ENCODE measurements at places on chromosomes 11 and 22.

DNA sequence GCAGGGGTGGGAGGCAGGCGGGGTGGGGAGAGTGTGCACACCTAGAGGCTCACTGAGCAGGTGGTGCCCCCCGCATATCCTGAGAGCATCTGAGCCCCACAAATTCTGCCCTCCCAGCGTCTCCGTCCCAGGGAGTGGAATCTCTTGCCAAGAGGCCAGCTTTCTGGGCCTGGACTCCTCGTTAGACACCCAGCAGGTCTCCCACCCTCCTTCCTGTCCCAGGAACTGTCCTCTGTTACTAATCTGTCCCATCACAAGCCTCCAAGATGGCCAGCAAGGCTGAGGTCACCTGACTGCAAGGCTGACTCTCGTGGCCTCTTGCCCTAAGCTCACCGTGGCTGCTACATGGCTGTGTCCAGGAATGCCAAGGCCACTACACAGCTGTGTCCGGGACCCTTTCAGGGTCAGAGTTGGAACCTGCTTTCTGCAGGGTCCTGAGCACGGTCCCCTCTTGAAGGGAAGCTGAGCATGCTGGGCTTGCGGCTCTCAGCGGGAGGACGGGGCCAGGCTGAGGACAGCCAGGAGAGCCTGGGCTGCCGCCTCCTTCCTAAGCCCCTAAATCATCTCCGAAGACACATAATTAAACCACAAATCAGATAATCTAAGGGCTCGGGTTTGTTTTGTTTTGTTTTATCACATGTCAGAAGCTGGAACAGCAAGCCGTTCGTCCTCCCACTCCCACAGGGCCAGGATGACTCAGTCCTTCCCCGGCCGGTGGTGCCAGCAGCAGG lies 1327.3 kb downstream of the TBC1D22A start:
- DNase-seq, result no peak

DNA sequence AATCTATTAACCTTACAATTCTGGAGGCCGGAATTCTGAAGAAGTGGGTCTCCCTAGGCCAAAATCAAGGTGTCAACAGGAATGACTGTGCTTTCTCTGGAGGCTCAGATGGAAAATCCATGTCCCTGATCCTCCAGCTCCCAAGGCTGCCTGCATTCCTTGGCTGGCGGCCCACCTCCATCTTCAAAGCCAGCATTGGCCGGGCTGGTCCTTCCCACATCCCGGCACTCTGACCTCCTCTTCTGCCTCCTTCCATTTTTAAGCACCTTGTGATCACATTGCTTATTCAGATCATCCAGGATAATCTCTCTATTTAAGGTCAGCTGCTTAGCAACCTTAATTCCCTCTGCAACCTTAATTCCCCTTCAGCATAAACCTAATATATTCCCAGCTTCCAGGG lies 22.7 kb upstream of the CTSD start:
- no peak for DNase-seq

DNA sequence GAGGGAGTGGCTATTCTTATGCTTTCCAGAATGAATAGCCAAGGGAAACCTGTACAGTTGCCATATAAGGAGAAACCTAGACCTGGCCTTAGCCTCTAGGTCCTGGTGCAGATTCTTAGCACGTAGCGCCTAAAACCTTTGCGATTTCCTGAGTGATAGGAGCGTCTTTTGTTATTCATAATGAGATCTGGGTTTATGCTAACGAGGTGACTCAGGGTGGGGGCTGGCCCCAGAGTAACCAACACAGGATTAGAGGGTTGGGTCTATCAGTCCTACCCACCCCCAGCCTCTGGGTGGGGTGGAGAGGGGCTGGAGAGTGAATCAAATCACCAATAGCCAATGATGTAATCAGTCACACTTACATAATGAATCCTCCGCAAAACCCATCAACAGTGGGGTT lies 73.4 kb upstream of the PARVG start:
- DNase-seq, result no peak

DNA sequence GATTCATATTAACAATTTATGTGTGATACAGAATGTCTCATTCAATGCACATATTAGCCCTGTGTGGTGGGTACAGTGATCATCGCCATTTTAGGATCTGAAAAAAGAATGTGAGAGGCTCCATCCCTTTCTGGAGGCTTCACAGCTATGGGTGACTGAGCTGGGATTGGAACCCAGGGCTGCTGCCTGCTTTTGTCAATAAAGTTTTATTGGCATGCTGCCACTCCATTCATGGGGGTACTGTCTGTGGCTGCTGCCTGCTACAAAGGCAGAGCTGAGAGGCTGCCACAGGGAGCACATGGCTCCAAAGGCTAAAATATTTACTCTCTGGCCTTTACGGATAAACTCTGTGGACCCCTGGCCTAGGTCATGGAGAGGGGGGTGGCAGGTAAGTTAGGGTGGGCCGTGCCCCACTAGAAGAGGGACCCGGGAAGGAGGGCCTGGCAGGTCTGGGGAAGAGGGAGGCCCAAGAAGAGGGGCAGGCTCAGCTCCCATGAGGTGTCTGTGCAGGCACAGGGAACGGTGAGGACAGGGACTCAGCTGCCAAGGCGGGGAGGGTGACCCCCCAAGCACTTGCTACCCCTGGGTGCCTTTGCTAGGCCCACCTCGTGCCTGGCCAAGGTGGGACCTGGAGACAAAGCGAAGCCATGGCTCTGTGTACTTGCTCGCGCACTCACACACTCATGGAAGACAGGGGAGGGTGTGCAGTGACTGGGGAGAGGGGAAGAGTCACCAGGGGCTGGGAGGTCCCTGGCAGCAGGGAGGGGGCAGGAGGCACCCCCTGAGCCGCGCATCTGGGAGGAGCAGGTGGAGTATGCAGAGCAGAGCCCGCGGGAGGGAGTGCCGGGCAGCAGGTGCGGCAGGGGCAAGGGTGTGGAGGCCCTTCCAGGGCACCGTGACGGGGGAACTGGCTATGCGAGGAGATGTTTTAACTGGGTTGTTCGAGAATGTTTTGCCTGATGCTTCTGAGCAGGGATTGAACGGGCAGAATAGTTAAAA lies 335.3 kb downstream of the CTTN start:
- DNase-seq, result no peak

DNA sequence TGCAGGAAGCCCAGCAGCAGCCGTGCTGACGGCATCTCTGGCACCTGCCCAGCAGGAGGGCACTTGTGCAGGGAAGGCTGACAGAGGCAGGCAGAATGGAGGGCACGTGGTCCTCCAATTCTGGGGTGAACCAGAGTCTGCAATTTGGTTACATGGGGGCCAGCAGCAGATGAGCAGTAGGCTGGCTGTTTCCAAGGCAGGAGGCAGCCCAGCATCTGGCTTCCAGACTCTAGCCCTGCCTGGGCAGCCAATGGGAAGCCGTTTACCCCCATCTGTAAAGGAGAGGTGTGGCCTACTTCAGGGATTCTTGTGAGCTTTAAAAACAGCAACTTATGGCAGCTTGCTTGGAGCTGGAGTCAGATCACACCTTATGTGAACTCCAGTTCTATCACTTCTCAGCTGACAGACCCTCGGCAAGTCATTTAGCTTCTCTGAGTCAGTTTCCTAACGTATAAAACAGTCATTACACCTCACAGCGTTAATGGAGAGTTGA lies 27.9 kb upstream of the RASL10A start:
- no peak for DNase-seq

GRCh38 chr22:25403284-25403810 lies 161.1 kb upstream of the GRK3 start:
- no peak for DNase-seq

GRCh38 chr11:85045716-85046115 lies 581.4 kb downstream of the DLG2 start:
- no peak for DNase-seq

DNA sequence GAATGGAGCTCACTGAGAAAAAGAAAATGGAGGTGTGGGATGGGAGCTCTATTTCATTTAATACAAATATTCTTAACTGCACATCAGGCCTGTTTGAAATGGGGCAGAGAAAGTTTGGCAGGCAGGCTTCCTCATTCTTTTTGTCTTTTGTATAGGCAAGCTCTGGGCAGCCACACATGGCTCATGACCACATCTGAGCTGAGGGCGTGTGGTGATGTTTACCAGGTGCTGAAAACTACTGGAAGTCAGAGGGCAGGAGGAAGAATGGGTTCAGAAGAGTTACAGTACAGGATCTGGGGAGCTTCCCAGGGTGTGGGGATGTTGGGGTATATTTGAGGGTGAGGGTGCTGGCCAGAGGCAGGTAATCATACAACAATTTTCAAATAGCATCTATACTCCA lies 66.3 kb upstream of the NAV2 start:
- DNase-seq, result no peak

- no peak for DNase-seq
These were observed 38.5 kb upstream of the APLNR start for GRCh38 chr11:57275582-57275981.

DNA sequence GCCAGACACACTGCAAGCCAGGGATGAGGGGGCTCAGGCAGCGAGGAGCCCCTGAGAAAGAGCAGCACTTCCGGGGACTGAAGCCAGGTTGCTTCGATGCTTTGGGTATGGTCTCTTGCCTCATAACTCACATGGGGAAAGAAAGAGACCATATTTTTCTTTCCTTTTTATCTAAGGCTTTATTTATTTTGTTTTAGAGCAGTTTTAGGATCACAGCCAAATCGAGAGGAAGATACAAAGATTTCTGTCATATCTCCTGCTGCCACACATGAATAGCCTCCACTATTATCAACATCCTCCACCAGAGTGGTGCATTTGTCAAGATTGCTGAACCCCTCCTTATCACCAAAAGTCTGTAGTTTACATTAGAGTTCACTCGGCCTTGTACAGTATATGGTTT lies 24.3 kb upstream of the ADSL start:
- no peak for DNase-seq

DNA sequence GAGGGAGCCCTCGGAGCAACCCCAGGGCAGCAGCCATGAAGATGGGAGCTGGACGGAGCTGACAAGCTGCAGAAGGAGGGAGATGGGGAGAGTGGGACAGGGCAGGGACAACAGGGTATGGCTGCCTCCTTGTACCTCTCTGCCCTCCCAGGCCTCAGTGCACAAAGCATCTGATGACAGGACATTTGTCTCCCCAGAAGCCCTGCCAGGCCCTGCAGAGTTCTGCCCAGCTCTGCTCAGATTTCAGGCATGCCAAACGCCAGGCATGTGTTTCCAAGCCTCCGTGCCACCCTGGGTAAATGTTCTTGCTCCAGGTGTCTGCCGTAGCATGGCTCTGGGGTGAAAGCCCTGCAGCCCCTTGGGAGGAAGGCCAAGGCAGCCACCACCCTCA lies 1.1 kb upstream of the IFITM10 start:
- DNase-seq, result no peak

- no peak for DNase-seq
These were observed 15.2 kb downstream of the NRIP3 start for GRCh38 chr11:8988329-8989234.

DNA sequence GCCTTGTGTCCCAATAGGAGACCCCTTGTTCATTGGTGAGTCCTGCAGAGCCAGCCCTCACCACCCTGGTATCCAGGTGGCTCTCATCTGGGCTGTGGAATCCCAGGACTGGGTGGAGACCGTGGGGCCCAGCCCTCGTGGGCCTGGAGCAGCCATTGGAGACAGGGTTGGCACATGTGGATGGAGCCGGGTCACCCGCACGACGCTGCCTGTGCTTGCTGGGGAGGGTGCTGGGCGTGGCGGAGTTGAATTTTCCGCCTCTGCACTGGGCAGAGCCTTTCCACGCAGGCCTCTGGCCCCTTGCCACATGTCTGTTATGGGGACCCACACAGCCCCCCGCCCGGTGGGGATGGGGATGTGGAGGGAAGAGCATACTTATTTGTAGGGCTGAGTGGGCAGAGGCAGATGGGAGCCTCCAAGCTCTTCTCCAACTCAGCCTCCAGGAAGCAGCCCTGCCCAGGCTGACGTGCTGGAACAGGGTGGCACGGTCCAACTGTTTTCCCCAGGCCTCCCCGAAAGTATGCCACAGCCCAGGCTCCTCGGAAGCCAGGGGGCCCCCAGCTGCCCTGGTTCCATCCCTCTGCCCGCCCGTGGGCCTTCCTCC lies 12.6 kb downstream of the GRAMD4 start:
- no peak for DNase-seq
